GM18507 (cell line): ENCODE measurements at places on chromosomes 3 and 15.

- no peak for DNase-seq
Measured at GRCh38 chr3:60599586-60599985, 651.7 kb downstream of the FHIT start.

- no peak for DNase-seq
Measured at GRCh38 chr3:14093831-14094230, 30.8 kb downstream of the CHCHD4 start.

GRCh38 chr3:45464336-45465170, 76.2 kb downstream of the LARS2 start:
- no peak for DNase-seq

DNA sequence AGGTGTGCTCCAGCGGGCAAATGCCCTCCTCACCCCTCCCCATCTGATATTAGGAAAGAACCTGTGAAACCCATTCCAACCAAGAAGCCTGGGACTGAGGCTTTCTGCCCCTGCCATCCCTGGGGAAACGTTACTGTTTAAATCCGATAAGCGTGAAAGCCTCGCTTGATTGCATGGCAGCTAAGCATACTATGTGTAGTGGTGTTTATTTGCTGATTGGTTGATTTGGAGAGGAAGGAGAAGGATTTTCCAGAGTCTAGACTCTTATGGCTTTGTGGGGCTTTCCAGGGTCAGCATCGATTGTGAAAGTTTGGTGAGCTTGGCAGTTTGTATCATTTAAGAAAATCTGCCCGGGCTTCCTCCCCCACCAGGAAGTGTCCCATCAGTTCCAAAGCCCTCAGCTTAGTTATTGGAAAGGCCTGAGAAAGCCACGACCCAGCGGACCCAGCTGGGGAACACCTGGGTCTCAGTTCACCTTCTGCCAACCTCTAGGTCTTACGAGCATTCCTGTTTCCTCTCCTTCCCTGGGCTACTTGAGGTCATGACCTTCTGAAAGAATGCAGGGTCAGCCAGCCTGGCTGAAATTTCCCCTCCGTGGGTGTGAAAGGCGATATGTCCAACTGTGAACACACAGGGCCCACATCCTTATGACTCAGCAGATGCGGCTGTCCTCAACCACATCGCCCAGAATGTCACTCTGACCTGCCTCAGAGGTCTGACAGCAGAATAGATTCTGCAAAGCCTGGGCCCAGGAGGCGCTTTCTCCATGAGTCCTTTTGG, 62.8 kb upstream of the HERC1 start:
- DNase-seq, result peak; percentile 78

DNA sequence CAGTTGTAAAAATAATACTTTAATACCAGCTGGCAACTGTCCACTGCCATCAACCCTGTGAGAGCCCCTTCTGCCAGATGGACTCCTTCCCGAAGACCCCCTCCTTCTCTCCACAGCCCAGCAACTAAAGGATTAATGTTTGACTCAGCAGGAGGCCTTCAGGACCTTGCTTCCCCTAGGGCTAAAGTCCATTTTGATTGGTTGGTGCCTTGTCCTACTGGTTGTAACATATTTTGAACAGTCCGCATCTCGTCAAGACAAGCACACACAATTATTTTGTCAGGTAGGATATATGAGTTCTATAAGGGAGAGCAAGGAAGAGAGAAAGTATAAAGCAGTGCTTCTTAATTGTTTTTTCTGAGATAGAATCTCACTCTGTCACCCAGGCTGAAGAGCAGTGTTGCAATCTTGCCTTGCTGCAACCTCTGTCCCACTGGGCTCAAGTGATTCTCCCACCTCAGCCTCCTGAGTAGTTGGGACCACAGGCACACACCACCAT, 18.6 kb downstream of the ACOX2 start:
- DNase-seq, result no peak

DNA sequence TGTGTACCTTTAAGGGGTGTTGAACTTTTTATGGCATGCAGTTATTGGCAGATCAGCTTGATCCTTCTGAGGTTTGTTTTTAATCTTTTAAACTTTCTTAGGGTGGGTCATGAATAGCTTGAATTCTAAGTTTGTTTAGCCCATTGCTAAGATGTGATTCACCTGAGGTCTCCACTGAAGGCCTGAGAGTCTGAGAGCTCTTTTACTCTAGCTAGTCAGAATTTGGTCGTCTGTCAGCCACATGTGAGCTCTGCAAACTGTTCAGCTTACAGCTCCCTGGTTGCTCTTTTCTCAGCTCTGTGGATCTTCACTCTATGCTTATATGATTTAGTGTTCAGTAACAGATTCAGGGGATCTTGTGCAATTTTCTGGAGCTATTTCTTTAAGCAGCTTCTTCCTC, 161.3 kb downstream of the ABHD5 start:
- DNase-seq, result no peak

DNA sequence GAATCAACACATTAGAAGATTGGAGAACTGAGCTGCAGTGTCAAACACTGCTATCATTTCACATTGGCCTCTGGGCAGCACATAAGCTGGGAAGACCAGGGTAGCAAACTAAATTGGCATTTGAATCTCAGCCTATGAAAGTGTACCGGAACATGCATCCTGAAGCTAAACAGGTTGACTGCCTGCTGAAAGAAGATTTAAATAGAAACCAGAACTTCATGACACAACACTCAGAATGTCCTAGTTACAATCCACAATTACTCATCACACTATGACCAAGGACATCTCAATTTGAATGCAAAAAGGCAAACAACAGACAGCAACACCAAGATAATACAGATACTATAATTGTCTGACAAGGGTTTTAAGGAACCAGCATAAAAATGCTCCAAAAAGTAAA, 26.2 kb downstream of the TM2D3 start:
- DNase-seq, result no peak

- DNase-seq, result no peak
Measured at GRCh38 chr15:62426387-62426956, 261.4 kb upstream of the C2CD4B start.

GRCh38 chr3:197002701-197003454, 26.7 kb downstream of the MELTF start:
- peak; percentile 95 for DNase-seq

DNA sequence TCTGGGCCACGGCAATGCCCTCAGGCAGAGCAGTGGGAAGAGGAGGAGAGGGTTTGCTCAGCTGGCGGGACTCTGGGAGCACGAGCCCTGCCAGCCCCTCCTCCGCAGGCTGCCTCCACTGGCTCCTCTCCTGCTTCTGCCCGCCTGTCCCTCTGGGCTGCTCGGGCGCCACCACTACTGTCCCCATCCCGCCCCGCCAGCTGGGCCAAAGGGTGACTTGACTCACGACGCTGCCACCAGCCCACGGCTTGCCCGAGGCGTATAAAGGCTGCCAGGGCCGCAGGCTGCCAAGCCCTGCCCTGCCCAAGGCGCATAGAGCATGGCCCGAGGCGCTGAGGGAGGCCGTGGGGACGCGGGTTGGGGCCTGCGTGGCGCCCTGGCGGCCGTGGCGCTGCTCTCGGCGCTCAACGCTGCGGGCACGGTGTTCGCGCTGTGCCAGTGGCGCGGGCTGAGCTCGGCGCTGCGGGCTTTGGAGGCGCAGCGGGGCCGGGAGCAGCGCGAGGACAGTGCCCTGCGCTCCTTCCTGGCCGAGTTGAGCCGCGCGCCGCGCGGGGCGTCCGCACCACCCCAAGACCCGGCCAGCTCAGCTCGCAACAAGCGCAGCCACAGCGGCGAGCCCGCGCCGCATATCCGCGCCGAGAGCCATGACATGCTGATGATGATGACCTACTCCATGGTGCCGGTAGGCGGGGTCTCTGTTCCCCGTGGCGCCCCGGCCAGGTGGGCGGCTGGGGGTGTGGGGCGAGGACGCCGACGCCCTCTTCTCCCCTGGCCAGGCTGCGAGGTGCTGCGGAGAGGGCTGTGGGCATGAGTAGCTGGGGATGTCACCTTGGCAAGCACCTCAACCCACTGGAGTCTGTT, at the start of gene GLDN:
Gene GLDN (plus strand): TSS at position 290 of the 861 bp plus-strand sequence. CDS start 30 bp downstream, at position 320.
- no peak for DNase-seq

DNA sequence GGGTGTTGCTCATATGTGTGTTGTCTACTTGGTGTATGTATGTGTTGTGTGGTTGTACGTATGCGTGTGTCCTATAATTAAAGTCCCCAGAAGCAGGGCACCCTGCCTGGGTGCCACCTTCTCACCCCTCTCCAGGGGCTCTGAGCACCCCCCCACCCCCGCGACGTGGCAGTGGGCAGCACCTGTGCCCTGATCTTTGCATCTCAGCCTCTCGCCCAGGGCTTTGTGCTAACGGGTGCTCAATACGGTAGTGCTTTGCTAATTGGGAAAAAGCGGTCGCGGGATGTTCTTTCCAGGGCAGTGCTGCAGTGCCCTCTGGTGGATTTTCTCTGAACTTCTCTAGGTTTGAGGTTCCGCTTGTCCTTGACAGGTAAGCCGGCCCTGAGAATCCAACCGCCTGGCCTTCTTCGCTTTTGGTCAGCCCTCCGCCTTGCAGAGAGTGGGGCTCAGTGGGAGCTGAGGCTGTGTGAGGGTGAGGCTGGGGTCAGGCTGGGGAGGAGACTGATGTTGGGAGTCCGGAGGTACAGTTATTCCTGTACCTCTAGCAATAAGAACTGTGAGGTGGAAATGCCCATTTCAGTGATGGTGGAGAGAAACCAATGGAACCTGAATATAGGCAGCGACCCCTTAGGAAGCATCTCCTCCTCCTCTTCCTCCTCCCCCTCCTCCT, 17.6 kb upstream of the EPHB3 start:
- DNase-seq, result peak; percentile 58

GRCh38 chr15:45981625-45982024, 346.8 kb downstream of the SQOR start:
- DNase-seq, result no peak

- no peak for DNase-seq
Measured at GRCh38 chr3:129228891-129229585, 20.4 kb upstream of the COPG1 start.

DNA sequence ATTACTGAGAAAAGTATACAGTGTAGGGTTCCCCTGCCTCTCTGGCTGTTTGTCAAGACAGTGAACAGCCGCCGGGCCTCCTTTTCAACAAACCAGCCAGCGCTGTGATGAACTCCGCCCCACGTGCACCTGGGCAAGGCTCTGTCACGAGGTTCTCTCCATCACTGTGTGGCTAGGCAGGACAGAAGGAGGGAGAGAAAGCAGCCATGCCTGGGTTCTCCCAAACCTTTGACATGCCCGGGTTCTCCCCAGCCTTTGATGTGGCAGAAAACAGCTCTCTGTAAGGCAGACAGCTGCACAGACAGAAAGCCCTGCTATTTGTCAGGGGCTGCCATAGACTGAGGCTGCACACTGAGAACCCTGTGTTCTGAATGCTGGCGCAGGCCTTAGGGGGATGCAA, 101.4 kb upstream of the TRPM1 start:
- DNase-seq, result no peak

DNA sequence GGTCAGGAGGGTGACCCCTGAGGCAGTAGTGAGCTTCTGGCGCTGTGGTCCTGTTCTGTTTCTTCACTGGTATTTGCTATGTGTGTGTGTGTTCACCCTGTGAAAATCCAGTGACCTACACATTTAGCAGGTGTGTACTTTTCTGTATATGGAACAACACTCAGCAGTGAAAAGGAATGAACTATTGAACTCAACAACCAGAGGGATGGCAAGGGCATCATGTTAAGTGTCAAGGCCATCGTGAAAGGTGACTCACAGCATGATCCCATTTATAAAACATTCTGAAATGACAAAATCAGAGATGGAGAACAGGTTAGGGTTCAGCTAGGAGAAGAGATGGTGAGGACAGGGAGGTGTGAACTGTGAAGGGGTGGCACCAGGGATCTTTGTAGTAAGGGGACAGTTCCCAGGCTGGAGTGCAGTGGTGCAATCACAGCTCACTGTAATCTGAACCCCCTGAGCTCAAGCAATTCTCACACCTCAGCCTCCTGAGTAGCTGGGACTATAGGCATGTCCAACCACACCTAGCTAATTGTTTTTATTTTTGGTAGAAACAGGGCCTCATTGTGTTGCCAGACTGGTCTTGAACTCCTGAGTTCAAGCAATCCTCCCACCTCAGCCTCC, 10.0 kb upstream of the RAB43 start:
- DNase-seq, result no peak

DNA sequence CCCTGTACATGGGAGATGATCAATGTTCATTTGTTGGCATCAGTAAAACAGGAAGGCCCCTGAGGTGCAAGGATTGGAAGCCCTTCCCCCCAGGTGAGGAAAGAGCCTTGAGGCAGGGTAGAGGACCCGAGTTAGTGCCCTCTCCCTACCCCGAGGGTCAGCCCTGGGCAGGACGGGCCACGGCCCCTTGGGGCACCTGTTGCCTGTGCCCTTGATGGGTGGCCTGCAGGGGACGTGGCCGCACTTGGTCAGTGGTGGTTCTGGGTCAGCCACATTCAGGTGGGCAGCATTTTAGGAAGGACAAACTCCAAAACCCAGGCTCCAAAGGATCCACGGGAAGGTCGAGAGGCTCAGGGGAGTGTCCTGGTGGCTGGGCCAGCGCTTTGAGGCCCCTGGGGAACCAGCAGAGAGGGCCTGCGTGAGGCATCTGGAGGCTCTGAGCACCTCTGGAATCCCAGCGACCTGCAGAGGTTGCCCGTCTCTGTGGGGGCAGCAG, 15.8 kb upstream of the RPUSD3 start:
- DNase-seq, result no peak

DNA sequence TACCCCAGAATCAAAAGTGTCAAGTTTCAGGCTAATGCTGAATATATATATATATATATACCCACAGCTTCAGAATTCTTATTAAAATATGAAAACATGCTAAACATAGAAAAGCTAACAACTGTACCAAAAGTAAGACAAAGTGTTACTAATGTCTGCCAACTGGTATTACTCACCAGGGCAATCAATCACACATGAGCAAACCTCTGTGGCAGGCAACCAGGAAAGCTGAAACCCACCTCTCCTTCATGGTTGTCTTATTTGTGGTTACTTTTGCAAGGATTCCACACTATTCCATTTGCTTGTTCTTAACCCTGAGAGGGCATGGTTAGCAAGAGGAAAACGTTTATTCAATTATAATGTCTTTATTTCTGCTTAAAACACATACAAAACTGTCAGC, 512.3 kb upstream of the MDFIC2 start:
- no peak for DNase-seq

DNA sequence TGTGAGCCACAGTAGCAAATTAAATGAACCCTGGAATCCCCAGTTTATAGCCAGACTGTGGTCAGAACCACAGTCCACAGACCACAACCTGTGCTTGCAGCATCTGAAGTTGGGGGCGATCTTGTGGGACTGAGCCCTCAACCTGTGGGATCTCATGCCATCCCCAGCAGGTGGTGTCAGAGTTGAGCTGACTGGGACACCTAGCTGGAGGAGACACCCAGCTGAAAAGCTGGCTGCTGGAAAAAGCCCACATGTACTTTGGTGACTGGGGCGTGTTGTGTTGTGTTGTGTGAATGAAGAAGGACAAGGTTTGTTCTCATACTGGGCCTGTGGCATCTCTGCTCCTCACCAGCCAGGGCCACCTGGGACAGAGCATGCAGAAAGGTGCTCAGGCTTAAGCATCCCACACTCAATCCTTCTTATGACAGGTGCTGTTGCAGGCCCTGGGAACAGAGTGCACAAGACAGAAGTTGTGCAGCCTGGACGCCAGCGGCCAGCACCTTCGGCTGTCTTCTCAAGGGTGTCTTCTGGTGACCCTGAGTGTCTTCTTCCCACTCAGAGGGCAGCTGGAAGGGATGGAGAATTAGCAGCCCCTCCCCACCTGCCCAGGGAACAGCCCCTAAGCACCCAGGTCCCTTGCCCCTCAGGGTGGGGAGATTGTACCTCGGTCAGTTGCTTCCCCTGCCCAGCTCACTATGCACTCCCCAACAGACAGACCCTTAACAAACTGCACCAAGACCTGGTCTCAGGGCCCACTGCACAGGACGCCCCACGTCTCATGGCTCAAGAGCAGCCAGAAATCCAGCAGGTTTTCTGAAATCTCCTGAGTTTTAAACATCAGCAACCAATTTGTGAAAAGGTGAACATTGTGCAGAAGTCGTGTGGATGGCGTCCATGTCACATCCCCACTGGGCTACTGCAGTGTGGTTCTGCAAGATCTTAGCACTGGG, 2.2 kb upstream of the UROC1 start:
- DNase-seq, result no peak
